ENCODE measurements at places on chromosomes 12 and 14.

- DNase-seq = no peak
Observed at GRCh38 chr14:22185191-22185590, 403.8 kb downstream of the DAD1 start.

GRCh38 chr14:105030836-105031396, 10.0 kb upstream of the CDCA4 start:
- DNase-seq = no peak

GRCh38 chr14:33792009-33792719, 158.7 kb downstream of the EGLN3 start:
- DNase-seq = no peak

GRCh38 chr12:76539727-76540126, 19.8 kb downstream of the OSBPL8 start:
- DNase-seq = no peak

DNA sequence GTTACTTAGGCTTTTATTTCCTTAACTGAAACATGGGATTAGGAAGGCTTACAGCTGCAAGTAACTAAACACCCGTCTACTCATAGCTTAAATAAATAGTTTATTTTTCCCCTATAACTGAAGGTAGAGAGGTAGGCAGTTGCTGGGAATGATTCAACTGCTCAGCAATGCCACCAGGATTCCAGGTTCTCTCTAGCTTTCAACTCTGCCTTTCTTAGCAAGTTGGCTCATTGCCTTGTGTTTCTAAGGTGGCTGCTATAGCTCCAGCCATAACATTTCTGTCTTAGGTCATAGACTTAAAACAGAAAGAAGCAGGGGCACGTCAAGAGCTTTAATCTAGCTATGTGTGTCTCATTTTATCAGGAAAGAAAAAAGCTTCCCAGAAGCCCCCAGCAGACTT, 103.7 kb upstream of the MDM1 start:
- DNase-seq = no peak

DNA sequence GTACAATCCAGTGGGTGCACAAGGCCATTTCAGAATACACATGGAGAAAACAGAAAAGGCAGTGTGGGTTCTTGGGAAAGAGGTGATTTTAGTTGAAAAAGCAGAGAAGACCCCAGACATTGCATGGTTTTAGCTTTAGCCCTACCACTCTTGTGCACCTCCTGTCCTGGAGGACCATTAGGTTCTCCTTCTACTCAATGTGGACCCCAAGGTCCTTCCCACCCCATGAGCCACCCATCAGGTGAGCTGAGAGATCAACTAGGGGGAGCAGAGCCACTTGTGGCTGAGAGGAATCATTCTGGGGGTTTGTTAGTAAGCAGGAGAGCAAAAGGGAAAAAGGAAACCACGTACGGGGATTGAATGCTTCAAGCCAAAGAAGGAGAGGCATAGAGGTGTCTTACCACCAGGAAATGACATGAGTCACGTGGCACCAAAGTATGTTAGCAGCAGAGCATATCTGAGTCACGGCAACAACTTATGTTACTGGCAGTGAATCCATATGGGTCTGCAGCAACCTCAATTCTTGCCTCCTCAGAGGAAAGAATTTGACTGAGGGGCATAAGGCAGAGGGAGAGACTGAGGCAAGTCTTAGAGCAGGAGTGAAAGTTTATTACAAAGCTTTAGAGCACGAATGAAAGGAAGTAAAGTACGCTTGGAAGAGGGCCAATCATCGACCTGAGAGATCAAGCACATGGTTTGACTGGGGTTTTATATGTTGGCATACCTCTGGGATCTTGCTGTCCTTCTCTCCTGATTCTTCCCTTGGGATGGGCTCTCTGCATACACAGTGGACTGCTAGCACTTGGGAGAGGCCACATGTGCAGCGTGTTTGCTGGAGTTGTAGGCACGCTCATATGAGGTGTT, 73.9 kb downstream of the HSD17B6 start:
- DNase-seq = no peak

- DNase-seq = no peak
Observed at GRCh38 chr12:3704512-3705353, 48.2 kb downstream of the CRACR2A start.

- DNase-seq = no peak
Observed at GRCh38 chr12:109247831-109248654, 61.0 kb downstream of the FOXN4 start.

DNA sequence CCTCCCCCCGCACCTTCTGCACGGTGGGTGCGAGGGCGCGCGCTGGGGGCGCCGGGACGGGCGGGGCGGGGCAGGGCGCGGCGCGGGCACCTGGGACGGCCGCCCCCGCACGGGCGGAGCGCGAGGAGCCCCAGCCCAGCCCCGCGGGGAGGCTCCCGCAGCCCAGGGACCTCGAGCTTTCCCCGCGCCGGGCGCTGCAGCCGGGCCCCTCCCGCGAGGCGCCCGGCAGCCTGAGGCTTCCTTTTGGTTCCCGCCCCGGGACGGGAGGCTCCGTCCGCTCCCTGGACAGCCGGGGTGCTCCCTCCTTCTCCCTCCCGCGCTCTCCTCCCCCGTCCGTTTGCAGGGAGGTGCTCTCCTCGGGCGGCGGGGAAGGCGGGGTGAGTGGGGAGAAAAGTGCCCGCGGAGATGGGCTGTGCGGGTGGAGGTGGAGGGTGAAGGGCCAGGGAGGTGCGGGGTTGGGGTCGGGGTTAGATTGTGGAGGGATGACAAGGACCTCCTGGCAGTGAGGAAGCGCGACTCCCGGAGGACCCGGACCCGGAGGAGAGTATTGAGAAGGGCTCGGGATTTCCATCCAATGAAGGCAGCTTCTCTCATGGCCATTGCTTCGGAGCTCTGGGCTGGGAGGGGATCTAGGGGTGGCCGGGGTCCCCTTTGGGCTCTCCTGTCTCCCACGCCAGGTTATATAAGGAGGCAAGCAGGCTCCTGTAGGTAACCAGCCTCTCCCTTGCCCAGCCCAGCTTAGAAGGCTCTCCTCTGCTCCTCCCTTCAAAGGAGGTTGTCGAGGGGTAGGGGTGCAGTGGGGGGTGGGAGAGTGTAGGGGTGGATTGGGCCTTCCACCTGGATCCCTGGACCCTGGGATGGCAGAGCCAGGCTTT, 645 bp downstream of the JDP2 start:
- peak; percentile 41 for DNase-seq

GRCh38 chr12:3432176-3432742, 58.7 kb upstream of the PRMT8 start:
- DNase-seq = no peak

GRCh38 chr14:74495356-74495755, 1.8 kb downstream of the ISCA2 start:
- DNase-seq = no peak

DNA sequence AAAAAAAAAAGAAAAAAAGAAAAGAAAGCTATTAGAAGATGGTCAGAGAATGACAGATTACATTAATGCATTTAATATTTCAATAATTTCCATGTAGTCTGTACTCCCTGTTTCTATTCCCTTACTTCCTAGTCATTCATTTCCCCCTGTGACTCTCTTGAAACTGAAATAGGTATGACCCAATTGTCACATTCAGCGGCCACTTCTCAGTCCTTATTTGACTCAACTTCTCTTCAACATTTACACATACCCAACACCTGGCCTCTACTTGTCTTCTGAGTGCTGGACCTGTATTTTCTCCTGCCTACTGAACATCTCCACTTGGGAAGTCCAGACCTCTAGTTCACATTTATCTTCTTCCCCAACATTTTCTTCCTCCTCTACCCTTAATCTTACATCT, 7.2 kb downstream of the EEA1 start:
- DNase-seq = no peak

GRCh38 chr12:47343684-47344567, 264.2 kb upstream of the AMIGO2 start:
- DNase-seq = no peak

- no peak for DNase-seq
Observed at GRCh38 chr12:16369156-16369555, 21.7 kb downstream of the MGST1 start.

GRCh38 chr12:66603461-66603860, 75.4 kb downstream of the GRIP1 start:
- DNase-seq = peak; percentile 67

DNA sequence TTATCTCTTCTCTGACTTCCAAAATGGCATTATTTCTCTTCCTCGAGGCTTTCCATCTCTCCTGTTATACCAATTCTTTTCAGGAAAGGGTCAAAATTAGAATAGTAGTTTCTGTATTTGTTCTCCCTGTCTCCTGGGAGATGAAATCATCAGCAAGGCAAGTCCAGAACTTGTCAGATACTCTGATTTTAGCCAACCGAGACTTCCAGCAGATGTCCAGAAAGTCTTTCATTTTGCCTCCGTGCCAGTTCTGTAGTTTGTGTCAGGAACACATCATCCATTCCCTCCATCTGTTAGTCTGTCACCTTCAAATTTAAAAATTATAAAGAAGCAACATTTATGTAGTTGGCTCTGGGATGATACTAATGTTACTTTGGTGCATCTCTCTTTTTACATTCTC, 275.7 kb downstream of the CCDC59 start:
- no peak for DNase-seq

- no peak for DNase-seq
Observed at GRCh38 chr14:69636718-69637480, 25.5 kb downstream of the SUSD6 start.

GRCh38 chr14:54606178-54606577, 39.2 kb downstream of the SAMD4A start:
- no peak for DNase-seq

- peak; percentile 33 for DNase-seq
Observed at GRCh38 chr12:57241402-57242310, 9.3 kb downstream of the STAC3 start.

GRCh38 chr14:48786498-48786897, 799.7 kb downstream of the RPS29 start:
- no peak for DNase-seq

- DNase-seq = no peak
Observed at GRCh38 chr12:52542785-52543318, 10.1 kb downstream of the KRT71 start.

GRCh38 chr12:12725956-12726554, 8.9 kb downstream of the CDKN1B start:
- no peak for DNase-seq

DNA sequence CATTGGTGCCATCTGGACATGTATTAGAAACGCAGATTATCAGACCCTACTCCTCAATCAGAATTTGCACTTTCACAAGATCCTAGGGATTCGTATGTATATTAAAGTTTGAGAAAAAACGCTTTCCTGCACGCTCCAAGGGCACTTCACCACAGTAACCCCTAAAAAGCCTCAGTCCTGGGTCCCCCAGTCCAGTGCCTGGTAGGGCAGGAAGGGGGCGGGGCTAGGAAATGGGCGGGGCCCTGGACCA, 369 bp downstream of the DEPDC4 start:
- no peak for DNase-seq

GRCh38 chr14:65709576-65709975, 297.0 kb downstream of the FUT8 start:
- DNase-seq = no peak

DNA sequence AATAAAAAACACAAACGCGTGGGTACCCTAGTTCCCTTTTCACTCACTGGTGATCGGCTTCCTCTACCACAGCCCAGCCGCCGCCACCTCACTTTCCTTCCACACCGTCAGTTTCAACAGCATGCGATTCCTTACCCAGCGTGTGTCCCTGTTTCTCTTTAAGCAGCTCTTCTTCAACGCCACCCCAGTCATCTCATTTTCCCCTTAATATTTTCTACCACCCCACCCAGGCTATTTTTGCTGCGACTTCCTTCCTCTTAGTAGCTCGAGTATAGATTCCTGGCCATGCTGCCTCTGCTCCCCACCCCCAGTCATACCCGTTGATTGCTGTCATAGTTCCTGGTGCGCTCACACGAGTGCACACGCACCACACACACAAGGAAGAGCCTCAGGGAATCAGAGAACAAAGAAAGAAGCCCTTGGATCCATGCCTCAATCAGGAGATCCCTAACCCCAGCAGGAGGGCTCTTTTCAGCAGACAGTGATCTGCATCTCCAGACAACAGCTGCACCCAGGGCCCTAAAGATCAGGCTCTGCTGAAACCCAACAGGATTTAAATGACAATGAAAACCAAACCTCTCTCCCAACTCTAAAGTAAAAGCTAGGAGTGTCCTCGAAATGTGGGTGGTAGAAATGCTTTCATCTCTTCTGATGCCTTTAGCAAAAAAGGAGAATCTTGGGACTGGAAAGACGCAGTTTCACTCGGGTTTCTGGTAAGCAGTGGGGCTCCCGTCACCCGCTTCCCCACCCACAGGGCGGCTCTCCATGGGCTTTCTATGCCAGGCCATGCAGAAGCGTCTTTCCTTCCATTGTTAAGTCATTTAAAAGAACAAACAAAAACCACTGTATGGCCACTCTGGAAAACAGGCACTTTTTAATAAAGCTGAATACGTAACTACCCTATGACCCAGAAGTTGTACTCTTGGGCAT, 23.8 kb downstream of the VPS37B start:
- DNase-seq = peak; percentile 96

DNA sequence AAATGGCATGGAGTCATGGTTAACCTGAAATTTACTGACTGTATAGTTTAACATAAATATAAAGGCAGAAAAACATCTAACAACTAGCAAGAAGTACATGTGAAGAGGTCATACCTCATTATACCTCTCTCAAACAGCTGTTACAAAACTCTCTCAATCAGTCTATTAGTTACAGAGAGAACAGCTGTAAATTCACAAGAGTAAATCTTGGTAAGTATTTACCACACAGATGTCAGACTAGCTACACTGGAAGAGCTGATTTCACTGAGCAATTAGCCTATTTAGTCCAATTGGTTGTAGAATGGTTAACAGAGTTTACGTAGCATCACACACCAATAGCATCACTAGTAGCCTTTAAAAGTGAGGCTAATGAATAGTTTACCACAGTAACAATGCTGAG, 463.4 kb upstream of the USP15 start:
- DNase-seq = no peak

- no peak for DNase-seq
Observed at GRCh38 chr12:120757226-120757742, 31.7 kb downstream of the ACADS start.

DNA sequence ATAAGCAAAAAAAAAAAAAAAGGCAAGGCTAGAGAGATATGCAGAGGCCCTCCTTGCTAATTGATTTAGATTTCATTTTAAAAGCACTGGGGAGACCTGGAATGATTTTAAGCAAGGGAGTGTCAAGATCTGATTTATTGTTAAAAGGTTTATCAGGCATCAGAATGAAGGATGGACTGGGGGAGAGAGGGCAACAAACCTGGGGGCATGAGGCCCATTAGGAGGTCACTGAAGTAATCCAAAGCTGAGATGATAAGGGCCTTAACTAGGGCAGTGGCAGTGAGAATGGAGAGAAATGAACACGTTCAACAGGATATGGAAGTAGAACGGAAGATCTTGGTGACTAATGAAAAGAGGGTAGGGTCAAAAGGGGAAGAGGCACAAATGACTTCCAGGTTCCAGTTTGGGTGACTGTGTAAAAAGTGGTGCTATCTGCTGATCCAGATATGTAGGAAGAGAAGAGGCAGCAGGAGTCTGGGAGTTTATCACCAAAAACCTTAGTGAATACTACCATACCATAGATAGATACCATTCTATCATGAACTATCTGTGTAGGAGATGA, 24.0 kb downstream of the KITLG start:
- DNase-seq = no peak

GRCh38 chr12:80581783-80582182, 125.7 kb upstream of the MYF6 start:
- DNase-seq = no peak

- DNase-seq = no peak
Observed at GRCh38 chr12:89507015-89507824, 17.4 kb downstream of the GALNT4 start.

- no peak for DNase-seq
Observed at GRCh38 chr12:108099073-108099472, 30.0 kb upstream of the WSCD2 start.

- peak; percentile 44 for DNase-seq
Observed at GRCh38 chr12:30796313-30796780, 41.6 kb upstream of the CAPRIN2 start.

Data from NCI-H345 (cell line).